ENCODE measurements at places on chromosomes 12 and 14.
A peak's percentile ranks its signal among the peaks of the same experiment; 100 is the strongest.

DNA sequence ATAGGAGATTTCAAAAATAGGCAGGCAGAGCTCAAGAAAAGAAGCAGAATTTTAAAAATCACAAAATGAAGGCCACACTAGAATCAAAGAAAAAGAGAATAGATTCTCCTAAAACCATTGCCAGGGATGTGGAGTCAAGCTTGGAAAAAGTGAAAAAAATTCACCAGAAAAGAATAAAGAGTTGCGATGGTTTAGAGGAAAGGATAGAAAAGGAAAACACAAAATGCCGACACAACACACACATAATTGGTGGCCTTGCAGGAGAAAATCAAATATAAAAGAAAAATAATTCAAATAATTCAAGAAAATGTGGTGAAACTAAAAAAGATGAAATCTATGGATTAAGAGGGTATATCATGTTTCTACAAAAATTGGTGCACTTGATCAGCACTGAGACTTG is 181.6 kb upstream of the C14orf180 start:
- no peak for DNase-seq

- no peak for DNase-seq
Observed at GRCh38 chr12:61161961-61162360, 1098.2 kb upstream of the USP15 start.

DNA sequence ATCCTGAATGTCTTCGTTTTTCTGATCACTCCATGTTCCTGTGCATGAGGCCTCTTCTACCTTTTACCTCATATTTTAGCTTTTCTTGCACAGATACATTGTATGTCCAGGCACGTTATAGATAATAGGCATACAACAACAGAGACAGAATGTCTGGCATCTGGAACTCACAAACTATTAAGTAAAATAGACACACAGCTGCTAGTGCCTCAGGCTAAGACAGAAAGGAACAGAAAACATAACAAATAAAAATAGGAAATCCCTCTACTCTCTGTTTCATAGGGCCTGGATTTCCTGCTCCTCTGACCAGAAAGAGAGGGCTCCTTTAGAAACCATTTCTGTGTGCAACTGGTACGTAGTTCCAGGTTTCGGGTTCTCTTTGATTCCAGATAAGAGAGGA is 48.6 kb downstream of the ATXN7L3B start:
- no peak for DNase-seq

DNA sequence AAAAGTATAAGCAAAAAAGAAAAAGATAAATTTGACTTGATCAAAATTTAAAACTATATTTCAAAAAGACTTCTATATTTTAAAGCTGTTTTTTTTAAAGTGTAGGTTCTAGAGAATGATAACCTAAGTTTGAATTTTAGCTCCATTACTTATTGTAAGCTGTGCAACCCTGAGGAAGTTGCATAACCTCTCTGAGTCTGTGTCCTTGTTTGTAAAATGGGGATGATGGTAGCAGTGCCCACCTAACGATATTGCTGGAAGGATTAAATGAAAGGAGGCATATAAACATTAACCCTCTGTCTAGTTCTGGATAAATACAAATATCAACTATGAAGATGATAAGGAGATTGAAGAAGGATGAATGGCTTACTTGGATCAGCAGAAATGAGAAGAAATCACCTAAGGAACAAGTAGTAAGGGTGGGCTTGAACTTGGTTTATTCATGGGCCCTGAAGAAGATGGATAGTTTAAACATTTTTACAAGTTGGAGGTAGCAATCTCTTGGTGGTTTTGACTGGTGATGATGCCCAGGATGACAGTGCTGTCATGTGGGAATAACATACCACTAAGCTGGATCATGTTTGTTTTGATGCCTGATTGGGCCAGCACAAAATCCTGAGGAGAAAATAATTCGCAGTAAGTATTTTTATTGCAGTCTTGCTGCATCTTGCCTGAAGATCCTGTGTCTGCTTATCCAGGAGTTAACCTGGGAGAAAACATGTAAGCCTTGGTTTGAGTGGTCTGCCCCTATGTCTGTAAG is 35.0 kb downstream of the TXNRD1 start:
- no peak for DNase-seq

DNA sequence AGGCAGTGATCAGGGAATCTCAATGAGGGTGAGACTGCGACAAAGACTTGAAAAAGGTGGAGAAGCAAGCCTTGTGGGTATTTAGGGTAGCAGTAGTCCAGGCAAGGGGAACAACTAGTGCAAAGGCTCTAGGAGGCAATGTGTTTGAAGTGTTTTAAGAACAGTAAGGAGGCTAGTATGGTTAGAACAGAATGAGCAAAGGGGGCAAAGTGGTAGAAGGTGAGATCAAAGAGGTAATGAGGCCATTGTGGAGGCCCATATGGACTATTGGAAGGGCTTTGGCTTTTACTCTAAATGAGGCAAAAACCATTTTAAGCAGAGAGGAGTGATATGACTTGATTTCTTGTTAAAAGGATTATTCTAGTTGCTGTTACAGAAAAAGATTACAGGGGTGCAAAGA is 16.8 kb downstream of the HIF1A start:
- no peak for DNase-seq

- DNase-seq, result no peak
Observed at GRCh38 chr12:26748412-26748740, 84.6 kb downstream of the ITPR2 start.

DNA sequence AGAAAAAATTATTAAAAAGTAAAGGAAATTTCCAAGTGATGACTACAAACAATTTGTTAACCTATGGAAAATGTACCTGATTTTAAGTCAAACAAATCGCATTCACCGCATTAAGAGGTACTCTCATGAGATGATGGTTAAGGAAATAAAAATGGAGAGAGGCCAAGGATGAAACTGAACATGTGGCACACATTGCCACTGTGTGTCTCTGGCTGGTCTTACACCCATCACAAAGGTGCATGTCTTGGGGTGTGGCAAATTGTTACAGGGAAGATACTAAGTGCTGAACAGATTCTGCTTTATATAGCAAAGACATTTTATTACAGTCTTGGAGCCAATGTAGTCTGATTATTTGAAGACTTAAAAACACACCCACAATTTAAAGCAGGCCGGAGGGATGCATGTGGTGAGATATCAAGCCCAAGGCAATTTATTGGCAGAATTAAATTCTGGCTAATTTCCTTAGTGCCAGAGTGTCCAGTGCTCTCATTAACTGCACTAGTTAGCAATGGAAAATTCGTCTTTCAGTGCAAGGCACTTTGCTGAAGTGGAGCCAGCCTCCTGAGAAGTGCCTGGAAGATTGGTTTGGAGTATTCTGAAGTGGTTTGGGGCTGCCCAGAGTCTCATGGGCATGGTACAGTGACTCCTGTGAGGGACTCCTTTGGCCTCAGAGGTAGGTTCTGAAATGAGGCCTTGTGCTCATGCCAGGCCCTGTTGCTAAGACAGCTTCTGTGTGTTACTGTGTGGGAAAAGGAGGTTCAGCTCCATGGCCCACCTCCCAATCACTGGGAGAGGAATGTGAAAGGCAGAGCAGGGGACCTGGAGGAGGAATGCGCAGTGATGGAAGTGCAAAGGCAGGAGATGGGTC is 166.9 kb downstream of the BRMS1L start:
- no peak for DNase-seq

DNA sequence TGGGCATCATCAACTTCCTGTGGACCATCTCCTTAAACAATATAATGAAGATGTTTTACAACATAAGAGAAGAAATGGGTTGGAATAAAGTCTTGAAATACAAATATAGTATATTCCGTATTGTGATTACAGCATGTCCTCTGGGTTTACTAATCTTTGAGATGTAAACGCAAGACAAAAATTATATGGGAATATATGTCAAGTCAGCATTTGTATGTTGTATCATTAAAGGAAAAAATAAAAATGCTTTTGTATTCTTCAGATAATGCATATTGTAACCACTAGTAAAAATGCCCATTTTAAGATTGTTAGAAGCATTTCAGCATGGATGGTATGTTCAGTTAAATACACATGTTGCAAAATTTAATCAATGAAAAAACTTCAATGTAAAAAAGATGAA is 893.3 kb downstream of the FLRT2 start:
- no peak for DNase-seq

- peak; percentile 38 for DNase-seq
Observed at GRCh38 chr14:95814363-95815225, 62.0 kb upstream of the TUNAR start.

DNA sequence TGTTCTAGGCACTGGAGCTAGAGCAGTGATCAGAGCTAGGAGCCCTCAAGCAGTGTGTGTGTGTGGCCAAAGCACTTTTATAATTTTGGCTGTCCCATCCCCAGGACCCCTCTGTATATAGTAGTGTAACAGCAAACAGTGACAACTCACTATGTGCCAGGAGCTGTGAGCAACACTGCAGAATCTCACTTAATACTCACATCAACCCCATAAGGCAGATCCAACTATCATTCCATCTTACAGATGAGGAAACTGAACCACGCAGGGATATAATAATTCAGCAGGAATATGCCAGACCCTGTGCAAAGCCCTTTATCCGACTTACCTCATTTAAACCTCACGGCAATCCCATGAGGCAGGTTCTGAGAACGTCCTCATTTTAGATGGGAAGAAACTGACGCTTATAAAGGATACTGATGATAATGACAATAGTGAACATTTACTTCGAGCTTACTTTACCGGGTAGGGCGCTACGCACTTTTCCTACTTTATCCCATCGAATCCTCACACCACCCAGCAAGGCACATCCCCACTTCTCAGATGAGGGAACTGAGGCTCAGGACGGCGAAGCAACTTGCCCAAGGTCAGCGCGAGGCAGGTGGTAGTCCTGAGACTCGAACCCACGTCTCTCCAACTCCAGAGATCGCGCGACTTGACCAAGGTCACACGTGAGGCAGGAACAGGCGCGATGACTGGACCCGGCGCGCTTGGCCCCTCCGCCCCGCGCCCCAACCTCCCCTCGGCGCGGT is 687 bp downstream of the RAB35 start:
- no peak for DNase-seq

DNA sequence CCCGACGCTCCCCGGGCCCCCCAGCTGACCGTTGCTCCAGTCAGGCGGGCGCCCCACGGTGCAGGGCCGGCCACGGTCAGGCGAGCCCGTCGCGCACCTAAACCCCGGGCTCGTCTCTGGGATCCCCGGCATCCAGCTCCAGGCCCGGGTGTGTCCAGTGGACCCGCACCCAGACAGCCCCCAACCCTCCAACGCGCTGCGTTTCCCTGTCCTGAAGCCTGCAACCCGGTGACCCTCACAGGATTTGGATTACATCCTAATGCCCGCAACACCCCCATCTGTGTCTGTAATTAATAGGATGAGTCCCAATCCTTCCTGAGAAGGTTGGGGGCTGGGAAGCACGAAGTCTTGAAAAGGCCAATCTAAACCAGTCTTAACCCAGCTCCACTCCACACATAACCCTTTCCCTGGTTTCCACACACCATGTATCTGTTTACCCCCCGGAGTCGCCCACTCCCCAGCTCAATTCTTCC is 10.4 kb downstream of the CPNE6 start:
- no peak for DNase-seq

GRCh38 chr14:22231018-22231417 is 358.0 kb downstream of the DAD1 start:
- no peak for DNase-seq

- no peak for DNase-seq
Observed at GRCh38 chr12:50082644-50083043, 2.5 kb upstream of the SMARCD1 start.

GRCh38 chr14:54769951-54770863 is 132.4 kb downstream of the GCH1 start:
- no peak for DNase-seq

GRCh38 chr12:54037360-54038283 is 4.8 kb downstream of the HOXC5 start:
- no peak for DNase-seq
